Vagina (tissue), 2 donors: ENCODE measurements at places on chromosomes 4 and X.

- DNase-seq, result no peak
These were observed 127.5 kb downstream of the COX7B2 start for GRCh38 chr4:46781434-46782092.

DNA sequence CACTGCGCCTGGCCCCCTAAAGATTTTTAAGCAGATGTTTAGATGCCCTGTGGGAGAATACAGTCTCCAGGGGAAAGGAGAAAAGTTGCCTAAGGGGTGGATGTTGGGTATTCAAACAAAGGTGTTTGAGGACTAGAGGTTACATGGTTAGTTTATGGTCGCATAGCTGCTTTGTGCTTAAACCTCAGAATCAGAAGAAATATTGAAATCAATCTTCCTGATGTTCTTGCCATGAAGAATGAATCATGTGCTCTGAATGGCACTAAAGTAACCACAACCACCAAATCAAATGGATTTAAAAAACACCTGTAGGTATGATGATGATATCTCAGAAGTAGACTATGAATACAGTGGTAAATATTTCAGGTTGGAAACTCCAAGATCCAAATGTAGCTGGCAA lies 42.7 kb upstream of the TEX13A start:
- no peak for DNase-seq

DNA sequence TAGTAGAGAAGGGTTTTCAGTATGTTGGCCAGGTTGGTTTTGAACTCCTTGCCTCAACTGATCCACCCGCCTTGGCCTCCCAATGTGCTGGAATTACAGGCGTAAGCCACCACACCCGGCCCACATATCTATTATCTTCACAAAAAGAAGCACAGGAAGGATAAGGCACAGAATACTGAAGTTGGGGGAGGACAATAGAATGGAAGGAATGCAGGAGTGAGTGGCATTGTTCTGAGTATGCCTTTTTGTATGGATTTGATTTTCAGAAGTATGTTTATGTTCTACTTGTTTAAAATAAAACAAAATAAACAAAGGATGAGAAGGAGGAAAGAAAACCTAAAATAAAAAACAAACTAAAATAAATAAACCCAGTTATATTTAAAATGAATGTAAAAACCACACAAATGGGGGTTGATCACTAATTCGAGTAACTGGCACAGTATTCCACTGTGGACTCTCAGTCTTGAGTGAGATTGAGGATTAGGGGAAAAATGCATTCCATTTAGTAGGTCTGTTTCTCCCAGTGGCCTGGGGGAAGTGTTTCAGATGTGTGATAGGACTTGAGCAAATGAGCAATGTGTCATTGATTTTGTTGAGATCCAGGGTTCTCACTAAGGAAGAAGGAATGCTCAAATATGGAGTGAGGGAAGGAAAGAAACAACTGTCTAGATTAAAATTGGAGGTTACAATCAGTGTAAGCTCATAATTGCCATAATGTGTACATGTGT lies 109.0 kb upstream of the C1QTNF7 start:
- no peak for DNase-seq

GRCh38 chr4:81634766-81635549 lies 163.3 kb upstream of the RASGEF1B start:
- DNase-seq, result no peak

DNA sequence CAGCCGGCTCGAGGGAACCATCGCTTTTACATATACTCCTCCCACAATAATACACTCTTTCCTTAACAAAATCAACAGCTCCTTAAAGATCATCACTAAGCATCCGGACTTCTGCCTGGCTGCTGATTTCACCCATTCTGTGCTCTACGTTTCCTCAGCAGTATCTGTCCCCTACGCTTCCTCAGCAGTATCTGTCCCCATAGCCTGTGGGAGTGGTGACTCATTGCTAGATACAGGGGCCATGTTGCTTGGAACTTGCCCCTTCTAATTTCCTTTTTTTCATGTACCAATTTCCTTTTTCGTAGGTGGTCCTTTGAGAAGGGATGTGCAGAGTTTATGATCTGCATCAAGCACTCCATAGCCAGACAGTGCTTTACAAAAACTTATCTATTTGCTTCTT lies 18.6 kb downstream of the MAP3K15 start:
- DNase-seq, result no peak
